ENCODE measurements at places on chromosomes 1 and 21.

- no peak for DNase-seq
These were observed 39.0 kb downstream of the TTLL7 start for GRCh38 chr1:83959824-83960498.

GRCh38 chr1:63645317-63645716, 52.1 kb downstream of the PGM1 start:
- DNase-seq = no peak

DNA sequence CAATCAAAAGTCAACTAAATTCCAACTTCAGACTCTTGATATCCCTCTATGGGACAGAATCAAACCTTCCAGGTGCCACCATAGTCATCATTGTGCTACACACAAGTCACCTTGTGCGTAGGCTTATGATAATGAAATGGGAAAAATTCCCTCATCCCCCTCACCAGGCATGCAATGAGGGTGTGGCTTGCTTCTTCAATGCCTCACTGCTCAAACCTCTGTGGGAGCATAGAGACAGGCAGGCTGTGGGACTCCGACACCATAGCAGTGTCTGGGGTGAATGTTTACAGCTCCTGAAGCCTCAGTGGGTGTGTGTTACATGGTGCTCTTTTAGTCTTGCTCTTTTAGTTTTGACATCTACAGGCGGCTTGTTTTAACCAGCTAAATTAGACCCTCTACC, 42.4 kb downstream of the ZNF697 start:
- no peak for DNase-seq

DNA sequence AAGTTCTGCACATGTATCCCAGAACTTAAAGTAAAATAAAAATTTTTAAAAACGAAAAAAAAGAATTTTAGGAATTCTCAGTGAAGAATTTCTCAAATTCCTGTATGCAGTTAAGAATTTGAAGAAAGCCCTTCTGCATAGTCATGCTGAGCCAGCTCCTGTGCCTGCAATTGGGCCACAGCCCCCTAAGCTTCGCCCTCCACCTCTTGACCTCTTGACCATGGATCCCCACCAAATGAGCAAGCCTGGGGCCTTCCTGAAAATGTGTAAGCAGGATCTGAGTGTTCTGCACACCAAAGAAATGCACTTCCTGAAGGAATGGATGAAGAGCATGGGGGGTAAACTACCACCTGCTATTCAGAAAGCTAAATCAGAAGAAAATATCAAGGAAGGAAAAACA, 52.0 kb downstream of the NBPF6 start:
- no peak for DNase-seq

- peak; percentile 73 for DNase-seq
These were observed 84.6 kb downstream of the SYT2 start for GRCh38 chr1:202625416-202626360.

- peak; percentile 92 for DNase-seq
These were observed at the start of gene KRTCAP2 for GRCh38 chr1:155172732-155173477. Gene KRTCAP2 (minus strand): TSS chr1:155173304. CDS start chr1:155173224, 80 bp downstream.

DNA sequence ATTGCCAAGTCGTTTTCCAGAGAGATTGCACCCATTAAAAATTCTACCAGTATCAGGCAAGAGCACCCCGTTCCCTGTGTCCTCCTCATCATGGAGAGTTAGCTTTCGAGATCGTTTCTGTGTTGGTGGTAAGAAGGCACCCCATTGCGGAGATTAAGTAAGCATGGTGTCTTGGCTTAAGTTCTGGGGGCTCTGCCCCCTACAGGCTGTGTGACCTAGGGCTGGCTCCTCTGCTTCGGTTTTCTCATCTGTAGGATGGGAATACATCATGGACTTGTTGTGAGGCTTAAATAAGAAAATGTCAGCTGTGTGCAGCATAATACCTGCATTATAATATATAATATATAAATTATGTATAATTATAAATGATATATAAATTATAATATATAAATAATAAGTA, 36.8 kb upstream of the TENT5C start:
- DNase-seq = no peak

GRCh38 chr1:32044234-32044633, 28.5 kb upstream of the TMEM39B start:
- no peak for DNase-seq

- no peak for DNase-seq
These were observed 755 bp downstream of the RPAP2 start for GRCh38 chr1:92299477-92300150.

DNA sequence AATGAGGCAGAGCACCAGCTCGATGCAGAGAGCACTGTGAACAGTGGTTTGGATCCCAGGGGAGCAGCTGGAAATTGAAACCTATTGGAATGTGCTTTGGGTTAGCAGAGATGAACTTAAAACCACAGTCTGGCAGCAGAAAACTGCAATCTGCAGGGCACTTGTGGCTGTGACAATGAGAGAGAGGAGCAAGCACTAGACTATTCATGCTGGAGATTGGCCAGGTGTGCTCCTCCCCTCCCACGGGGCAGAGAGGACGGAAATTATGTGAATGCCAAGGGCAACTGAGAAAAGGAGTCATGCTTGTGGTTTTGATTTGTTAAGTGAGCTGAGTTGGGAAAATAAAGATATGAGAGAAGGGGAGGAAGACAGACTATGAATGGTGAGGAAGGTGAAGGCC, 38.1 kb downstream of the HSD3B2 start:
- no peak for DNase-seq

DNA sequence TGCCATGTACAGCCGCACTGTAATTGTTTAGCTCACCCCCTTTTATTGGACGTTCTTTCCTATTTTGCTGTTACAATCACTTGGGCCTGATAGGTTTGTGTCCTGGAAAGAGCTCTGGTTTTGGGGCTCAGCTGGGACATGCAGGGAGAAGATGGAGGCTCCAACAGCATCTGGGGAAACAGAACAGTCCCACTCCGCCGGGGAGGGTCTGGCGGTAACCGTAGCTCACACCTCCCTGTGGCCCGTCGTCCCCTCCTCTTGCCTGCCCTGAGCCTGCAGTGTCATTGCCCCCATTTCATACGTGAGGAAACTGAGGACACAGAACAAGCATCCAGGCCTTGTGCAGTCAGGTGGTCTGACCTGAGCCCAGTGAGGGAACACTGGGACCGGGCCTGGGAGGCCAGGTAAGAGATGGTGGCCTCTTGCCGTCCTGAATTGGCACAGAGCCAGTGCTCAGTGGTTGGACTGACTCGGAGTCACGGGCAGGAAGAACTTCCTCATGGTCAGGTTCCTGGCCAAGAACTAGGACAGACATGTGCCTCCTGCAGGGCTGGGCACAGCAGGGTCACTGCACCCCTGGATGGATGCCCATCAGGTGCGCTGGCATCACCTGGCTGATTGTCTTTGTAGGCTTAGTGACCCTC, 41.8 kb downstream of the S100B start:
- no peak for DNase-seq

- DNase-seq = no peak
These were observed 15.4 kb downstream of the RABGAP1L start for GRCh38 chr1:174174461-174175329.

DNA sequence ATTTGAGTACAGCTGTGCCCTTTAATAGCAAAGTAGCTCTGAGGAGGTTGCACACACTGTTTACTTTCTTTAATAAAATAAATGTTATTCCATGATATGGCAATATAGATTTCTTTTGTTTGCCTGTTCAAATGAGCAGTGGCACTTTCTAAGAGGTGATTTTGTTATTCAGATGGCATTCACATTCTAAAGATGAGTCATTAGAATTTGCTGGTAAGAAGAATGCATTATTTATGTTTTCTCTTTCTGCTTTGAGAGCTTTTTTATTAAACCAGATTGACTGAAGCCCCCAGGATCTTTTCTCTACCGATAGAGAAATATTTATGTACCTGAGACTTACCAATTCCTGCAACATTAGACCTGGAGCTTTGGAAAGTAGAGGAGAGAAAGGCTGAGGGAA, 11.2 kb upstream of the LEPR start:
- no peak for DNase-seq

DNA sequence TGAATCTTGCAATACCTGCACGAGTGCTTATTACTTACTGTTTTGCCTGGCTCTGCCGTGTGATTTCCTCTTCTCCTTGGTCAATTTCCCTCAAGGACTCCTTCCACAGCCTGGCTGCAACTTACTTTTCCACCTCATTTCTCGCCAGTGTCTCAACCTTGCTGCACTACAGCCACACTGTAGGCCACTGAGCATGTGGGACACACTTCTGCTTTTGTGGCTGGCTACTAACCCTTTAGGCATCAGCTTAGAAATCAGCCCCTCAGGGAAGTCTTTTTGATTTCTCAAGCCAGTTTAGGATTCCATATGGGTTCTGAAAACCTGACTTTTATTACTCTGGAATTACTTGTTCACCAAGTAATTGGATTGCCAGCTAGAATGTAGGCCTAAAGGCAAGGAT, 5.2 kb upstream of the DMRTB1 start:
- no peak for DNase-seq

DNA sequence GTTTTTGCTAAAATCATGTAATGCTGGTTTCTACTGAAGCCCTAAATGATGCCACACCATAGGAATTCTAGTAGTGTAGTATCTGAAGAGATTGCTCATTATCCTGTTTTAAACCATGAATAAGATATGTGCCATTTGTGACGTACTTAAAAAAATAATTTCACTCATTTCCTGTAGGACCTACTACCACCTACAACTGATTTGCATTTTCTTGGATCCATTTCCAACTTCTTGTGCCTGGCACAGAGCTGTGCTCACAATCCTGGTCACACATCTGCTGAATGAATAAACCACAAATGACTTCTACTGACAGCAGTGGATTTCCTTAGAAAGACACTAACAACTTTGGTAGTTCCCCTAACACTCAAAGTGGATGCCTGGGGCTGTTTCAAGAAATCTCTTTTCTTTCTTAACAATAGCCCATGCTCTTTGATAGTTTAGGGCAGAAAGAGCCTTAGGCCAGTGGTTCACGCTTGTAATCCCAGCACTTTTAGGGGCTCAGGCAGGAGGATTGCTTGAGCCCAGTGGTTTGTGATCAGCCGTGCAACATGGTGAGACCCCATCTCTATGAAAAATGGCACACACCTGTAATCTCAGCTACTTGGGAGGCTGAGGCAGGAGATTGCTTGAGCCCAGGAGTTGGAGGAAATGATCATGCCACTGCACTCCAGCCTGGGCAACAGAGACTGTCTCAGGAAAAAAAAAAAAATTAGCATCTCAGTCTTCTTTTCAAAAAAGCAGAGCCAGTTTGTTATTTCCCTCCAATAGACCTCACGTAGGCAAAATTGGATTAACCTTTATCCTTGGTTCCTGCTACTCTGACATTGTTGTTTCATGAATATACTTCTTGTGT, 13.0 kb upstream of the BATF3 start:
- DNase-seq = no peak

- DNase-seq = no peak
These were observed 18.6 kb upstream of the C1orf105 start for GRCh38 chr1:172401892-172402291.

DNA sequence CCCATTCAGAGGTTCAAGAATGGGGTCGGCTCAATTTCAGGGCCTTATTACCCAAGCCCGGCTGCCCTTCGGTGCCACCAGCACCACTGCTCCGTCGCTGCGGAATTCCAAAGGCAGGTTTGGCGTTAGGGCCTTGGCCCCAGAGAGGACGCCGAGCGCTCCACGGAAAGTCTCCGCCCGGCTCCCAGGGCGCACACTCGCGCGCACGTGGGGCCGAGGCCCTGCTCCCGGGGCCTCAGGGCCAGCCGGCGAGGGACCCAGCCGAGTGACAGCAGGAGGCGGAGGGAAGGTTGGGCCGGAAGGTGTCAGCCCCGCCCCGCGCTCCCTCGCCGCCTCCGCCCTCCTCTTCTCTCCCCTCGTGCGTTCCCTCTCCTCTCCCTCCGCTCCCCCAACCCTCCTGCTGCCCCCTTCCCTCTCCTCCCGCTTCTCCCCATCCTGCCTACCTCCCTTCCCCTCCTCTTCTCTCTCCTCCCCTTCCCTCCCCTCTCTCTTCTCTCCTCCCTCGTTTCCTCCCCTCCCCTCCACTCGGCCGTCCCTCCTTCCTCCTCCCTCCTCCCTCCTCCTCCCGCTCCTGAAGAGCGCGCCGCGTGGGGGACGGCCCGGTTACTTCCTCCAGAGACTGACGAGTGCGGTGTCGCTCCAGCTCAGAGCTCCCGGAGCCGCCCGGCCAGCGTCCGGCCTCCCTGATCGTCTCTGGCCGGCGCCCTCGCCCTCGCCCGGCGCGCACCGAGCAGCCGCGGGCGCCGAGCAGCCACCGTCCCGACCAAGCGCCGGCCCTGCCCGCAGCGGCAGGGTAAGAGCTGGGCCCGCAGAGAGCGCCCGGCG, at the start of gene ETS2:
TSS of gene ETS2 (plus strand) at position 602 of the 825 bp plus-strand sequence. CDS start 4,106 bp downstream, outside the sequence.
- DNase-seq = peak; percentile 89

GRCh38 chr21:14097881-14098499, 112.8 kb downstream of the LIPI start:
- DNase-seq = no peak

DNA sequence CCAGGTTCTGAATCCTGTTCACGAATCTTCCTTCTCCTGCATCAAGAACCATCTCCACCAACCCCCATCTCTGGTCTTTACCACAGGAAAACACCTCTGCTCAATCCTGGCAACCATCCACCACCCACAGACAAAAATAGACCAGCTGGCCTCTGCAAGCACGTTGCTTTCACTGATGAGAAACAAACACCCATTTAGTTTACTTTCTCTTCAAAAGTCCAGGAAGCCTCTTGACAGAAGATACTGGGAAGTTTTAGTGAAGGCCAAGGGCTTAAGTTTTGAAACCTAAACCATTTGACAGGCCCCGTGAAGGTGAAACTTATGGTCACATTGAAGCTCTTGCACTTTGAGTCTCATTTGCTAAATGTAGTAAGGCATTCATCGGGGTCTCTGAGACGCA, 122.6 kb upstream of the PPP2R5A start:
- peak; percentile 60 for DNase-seq

- no peak for DNase-seq
These were observed 1.7 kb downstream of the CFAP410 start for GRCh38 chr21:44337449-44337848.

DNA sequence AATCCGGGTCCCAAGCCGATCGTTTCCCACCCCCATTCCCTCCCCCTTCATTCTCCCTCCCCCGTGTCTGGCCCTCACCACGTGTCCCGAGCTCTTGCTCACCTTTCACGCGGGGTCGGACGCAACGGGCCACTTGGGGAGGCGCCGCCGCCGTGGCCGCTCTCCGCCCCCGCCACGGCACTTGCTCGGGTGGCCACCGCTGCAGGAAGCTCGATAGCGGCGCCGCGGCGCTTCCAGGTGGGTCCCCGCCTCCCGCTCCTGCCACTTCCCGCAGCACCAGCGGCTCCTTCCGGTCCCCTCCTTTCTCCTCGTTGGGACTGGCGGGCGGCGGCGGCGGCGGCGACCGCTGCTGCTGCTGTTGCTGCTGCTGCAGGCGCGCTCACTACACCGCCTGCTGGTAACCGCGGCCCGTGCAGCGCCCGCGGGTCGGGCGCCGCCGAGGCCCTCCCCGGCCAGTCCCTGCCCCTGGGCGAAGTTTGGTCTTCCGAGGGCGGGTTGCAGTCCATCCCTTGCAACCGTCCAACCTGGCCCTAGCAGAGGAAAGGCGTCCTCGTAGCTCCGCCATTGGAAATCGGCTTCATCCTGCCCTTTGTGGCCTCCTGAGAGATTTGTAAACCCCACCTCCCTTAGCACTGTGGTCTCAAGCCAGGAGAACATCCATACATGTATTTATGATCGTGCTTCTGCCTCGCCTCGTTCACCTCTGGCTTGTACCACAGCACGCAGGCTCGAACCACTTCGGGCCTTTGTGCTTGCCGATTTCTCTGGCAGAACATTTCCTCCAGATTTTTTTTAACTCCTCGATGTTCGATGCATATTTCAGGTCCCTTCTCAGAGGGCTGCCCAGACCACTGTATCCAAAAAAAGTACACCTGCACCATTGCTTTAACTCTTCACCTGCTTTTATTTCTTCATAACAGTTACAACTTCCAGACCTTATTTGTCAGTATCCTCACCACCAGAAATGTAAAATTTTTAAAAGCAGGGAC, 996 bp upstream of the ZZZ3 start:
- peak; percentile 96 for DNase-seq

Measured in right forelimb (tissue), 1 donor.